ENCODE measurements at places on chromosomes 5 and 9.

- DNase-seq: no peak
These were observed 3.0 kb downstream of the NUDT2 start for GRCh38 chr9:34332076-34332964.

- no peak for DNase-seq
These were observed 4.5 kb upstream of the GRHPR start for GRCh38 chr9:37417857-37418618.

- no peak for DNase-seq
These were observed 136.7 kb downstream of the MAN2A1 start for GRCh38 chr5:109826426-109826825.

DNA sequence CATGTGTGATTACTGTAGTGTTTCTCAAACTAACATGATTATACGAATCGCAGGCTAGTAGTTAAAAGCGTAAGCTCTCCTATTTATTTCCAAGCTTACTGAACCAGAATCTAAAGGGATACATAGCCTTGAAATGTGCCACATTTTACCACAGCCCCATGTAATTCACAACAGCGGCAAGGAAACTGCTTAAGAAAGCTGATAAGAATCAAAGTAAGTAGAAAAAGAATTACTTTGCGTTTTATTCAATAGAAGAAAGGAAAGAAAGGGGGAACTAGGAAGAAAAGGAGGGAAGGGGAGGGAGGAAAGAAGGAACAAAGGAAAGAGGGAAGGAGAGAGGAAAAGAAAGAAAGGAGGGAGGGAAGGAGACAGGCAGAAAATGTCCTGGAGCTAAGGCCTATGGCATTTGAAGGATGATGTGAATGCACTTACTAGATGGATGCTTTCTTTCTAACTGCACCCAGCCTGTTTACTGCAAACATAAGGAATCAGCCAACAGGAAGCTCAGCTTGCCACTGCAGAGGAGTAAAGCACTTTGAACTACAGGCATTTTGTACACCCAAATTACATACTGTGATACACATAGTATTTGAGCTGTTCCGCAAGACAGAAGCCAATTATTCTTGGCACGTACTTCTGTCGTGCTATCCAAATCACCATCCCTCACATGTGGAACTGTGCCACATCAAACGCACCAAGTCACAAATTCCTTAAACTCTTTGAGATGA is 521.7 kb downstream of the RAB3C start:
- peak; percentile 67 for DNase-seq

GRCh38 chr5:82164977-82165713 is 113.0 kb downstream of the RPS23 start:
- DNase-seq: peak; percentile 27
